Immature natural killer cell (primary cell): ENCODE measurements at places on chromosomes 1 and 21. TPM values are rescaled to one million over a fixed set of nuclear protein-coding genes. Genes with fewer than 3 reads are reported as not detected.

The FMO5 gene
- 1.7 TPM for polyA plus RNA-seq

The KRTAP13-2 gene
- not detected for polyA plus RNA-seq

DNA sequence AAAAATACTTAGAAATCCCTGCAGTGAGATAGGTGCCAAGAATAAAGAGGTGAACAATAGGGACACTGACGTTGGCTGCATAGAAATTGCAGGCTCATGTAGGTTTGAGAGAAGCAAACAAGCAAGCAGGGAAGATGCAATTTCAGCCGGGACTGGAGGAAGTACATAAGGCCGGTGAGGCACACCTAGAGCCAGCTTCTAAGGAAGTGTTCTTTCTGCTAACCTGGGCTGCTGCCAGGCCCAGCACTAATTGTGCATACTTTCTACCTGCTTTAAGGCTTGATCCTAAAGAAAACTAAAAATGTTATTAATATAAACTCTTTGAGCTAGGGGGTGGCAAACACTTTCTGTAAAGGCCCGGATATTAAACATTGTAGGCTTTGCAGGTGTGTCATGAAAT lies 71.0 kb downstream of the LMO4 start:
- no peak for DNase-seq
- no peaks in the 10 kb centered on the region for H3K27me3 ChIP-seq
- no peak overlapping the region for H3K4me3 ChIP-seq
- H3K4me1 ChIP-seq = no peaks in the 10 kb centered on the region
- H3K36me3 ChIP-seq = peaks cover 32% of the 10 kb centered on the region

GRCh38 chr21:31577271-31577670 lies 82.2 kb upstream of the SOD1 start:
- no peak overlapping the region for H3K27ac ChIP-seq
- H3K4me1 ChIP-seq = no peaks in the 10 kb centered on the region
- DNase-seq = no peak

GRCh38 chr1:51819810-51820209 lies 58.7 kb downstream of the NRDC start:
- H3K27ac ChIP-seq = no peak overlapping the region
- H3K36me3 ChIP-seq = peaks cover 42% of the 10 kb centered on the region
- no peak overlapping the region for H3K4me3 ChIP-seq
- no peak for DNase-seq
- H3K4me1 ChIP-seq = no peaks in the 10 kb centered on the region
